Endodermal cell (in vitro differentiated cells): ENCODE measurements at places on chromosomes 12 and 14.

- DNase-seq = no peak
Measured at GRCh38 chr12:128709660-128710059, 114.1 kb downstream of the SLC15A4 start.

DNA sequence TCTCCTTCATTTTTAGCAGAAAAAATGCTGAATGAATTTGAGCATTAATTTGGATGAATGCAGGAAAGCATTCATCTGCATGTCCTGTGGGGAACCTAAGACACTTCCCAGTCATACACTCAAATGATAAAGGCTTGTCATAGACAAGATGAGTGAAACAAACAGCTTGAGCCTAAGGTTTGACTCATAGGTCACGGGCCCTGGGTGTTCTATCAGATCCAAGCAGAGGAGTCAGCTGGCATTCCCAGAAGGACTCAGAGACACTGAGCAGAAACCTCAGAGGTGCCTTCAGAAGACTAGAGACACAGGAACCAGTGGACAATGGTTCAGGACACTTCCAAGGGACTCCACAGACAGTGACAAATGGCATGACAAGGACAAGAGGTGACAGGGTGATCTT, 183.9 kb downstream of the NTF3 start:
- DNase-seq = no peak

GRCh38 chr12:25072906-25073650, 121.9 kb downstream of the DNAI7 start:
- no peak for DNase-seq

GRCh38 chr12:122166422-122167349, 7.3 kb downstream of the IL31 start:
- DNase-seq = no peak

GRCh38 chr14:75539561-75540478, 17.6 kb downstream of the BATF start:
- DNase-seq = no peak

DNA sequence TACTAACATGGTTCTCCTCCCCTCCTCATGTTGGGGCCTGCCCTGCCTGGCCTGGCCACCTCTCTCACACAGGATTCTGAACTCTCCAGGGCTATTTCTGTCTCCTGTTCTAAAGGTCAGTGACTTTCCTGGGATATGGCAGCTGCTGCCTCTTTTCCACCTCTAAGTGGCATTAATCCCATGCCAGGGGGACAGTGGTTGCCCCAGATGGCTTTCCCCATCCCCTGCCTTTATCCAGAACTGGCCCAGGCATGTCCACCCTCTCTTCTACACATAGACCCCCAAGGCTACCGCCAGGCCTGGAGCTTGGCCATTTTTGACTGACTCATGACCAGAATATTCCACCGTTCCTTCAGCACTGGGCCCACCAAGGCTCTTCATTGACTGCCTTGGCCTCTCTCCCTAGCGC, 90.4 kb downstream of the IRF2BPL start:
- DNase-seq = no peak

DNA sequence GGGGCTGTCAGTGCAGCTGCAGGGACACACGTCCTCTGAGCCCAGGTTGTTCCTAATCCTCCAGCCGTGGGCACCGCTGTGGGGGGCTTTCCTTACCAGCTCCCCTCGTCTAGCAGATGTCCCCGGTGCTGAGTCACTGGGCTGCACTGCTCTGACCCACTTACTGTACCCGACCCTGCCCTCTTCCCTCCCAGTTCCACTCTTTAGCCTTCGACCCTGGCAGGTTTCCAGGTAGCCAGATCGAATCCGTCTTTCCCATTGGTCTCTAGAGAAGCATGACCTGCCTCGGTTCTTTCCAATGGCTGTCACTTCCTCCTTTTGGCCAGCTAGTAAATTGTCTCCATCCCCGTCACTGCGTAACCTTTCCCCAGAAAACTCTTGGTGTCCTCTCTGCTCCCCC, 48.4 kb downstream of the ELK3 start:
- DNase-seq = no peak
